Femur (tissue), 1 donor: ENCODE measurements at places on chromosomes 16 and 17.

- no peak for DNase-seq
Measured at GRCh38 chr17:49817993-49818392, 29.5 kb downstream of the KAT7 start.

- DNase-seq = no peak
Measured at GRCh38 chr16:88554711-88555264, 15.4 kb upstream of the ZC3H18 start.

- no peak for DNase-seq
Measured at GRCh38 chr17:50977487-50978159, 111.5 kb upstream of the TOB1 start.

- no peak for DNase-seq
Measured at GRCh38 chr16:6193718-6194117, 1096.1 kb upstream of the EEF2KMT start.

DNA sequence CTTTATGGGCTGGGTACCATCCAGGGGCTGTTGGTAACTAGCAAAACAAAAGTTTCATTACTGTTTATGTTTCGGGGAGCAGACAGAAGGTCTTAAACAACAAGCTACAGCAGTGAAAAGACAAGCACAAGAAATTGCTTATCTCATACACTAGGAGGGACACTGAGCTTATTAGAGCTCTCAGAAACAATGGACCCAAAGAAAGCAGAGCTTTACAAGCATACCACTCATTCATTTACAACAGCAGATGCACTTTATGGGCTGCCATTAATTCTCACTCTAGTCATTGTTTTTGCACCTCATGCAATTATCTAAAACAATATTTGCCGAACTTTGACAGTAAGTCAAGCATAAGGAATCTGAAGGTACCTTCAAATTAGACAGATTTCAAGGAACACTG is 10.0 kb downstream of the KRT16 start:
- no peak for DNase-seq

- no peak for DNase-seq
Measured at GRCh38 chr17:77132411-77133086, 8.2 kb upstream of the SEC14L1 start.
